ENCODE measurements at places on chromosomes 16 and 17.

DNA sequence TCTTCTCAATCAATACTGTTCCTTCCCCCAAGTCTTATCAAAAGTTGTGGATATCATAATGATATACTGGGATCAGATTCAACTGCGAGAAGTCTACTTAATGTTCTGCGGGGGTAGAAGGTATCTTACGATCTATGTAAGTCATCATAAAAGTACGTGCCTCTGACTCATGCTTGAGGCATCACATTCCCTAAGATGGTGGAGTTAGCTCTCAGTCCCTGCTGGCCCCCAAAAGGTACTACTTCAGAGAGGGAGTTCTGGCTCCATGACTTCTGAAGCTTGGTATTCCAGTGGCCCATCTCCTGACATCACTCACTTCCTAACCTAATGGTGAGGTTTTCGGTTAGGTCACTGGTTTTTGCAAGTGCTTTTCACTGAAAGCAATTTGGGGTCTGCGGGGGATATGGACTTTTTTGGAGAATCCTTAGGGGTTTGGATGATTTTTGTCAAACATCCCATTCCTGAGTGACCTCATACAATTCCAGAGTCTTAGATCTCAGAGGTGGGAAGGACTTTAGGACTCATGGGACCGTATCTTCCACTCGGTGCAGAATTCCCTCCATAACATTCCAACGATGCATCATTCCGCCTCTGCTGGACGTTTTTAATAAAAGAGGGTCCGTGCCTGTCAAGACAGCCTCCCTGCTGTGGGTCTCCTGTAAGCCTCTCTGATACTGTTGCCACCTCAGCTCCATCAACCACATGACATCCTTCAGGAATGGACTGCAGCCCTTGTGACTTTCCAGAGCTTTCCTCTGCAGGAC is 74.3 kb downstream of the DYNLRB2 start:
- DNase-seq: no peak

GRCh38 chr17:77328823-77329740 is 188.3 kb downstream of the SEC14L1 start:
- DNase-seq: no peak

- no peak for DNase-seq
These were observed 17.7 kb downstream of the ATP2C2 start for GRCh38 chr16:84386047-84386446.

GRCh38 chr16:52257534-52257933 is 289.4 kb downstream of the TOX3 start:
- no peak for DNase-seq

- DNase-seq: no peak
These were observed 26.0 kb downstream of the PKD1L3 start for GRCh38 chr16:71974068-71974818.

DNA sequence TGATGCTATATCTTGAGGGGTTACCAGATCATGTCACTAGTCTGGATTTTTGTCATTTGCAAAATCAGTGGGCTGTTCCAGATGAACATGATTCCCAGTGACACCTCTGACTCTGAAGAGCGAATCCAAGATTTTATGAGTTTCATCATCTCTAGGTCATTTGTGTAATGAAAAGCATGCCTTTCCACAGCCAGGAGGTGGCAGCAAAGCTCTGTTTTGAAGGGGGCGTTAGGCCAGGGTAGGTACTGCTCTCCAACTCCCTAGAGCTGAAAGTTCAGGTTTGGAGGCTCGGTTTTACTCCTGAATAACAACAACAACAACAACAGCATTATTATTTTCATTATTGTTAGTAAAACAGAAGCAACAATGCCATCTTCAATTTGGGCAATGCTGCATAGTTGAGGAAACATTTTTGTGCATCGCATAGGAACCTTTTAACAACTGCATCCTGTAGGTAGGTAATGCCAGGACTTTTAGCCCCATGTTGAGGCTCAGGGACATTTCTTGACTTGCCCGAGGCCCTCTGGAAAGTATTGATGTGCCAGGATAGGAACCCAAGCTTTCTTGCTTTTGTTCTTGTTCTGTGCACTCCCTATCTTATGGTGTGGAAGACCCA is 77.0 kb downstream of the MYH13 start:
- DNase-seq: no peak

Data from stimulated activated CD8-positive, alpha-beta memory T cell treated with anti-CD3 and anti-CD28 coated beads, Interleukin-15, amount 100 ng/mL, for 24 hours (primary cell).